Esophagus squamous epithelium (tissue), 5 donors: ENCODE measurements at places on chromosomes 7 and 10. TPM values are rescaled to one million over a fixed set of nuclear protein-coding genes. Genes with fewer than 3 reads are reported as not detected.

Gene NUTM2A
- total RNA-seq = 0.70 TPM

- no peak for DNase-seq
These were observed 70.2 kb upstream of the PDSS1 start for GRCh38 chr10:26627324-26627723.

DNA sequence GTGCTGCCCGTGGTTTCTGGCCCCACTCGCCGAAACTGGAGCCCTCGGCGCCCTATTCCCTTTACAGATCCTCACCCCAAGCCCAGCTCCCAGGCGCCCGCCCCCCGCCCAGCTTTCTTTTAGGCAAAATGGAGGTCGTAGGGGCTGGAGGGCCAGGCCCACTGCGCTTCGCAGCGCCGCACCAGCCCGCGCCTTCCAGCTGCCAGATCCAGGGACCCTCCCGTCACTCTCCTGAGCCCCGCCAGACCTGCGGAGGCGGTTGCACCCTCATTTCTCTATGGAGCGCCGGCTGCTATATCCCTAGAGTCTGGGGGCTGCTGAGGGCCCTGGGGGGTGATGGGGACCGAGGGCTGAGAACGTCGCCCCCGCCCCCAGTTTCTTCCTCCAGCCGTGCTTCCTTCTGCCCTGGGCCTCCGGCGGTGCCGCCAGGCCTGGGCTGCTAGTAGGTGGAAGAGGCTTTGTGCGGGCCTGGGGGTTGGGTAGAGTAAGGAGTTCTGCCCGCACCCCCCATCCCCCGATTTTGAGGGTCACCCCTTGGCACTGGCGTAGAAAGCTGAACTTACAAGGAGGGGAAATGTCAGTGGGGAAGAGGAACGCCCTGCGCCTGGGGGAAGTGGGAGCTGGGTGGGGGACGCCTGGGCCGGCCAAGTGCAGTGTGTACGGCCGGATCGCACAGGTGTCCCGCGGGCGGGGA, 1.0 kb downstream of the GNB2 start:
- DNase-seq = no peak

GRCh38 chr10:6012121-6012905, 35.0 kb upstream of the IL15RA start:
- DNase-seq = no peak

DNA sequence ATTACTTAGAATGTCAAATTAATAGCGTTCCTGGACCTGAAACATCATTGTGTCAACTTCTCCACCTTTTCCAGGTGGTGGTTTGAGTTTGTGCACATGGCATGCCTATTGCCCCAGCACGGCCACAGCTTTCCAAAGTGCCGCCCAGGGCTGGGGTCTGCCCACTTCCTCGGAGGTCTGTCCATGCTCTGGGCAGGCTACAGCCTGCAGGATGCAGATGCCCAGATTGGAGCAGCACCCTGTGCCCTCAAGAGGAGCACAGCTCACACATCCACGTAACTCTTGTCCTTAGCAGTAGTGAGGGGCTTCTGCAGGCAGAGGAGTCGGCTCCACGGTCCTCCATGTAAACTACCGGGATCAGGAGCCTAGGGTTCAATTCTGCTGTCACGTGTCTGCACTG, 238.6 kb downstream of the EBF3 start:
- DNase-seq = no peak

DNA sequence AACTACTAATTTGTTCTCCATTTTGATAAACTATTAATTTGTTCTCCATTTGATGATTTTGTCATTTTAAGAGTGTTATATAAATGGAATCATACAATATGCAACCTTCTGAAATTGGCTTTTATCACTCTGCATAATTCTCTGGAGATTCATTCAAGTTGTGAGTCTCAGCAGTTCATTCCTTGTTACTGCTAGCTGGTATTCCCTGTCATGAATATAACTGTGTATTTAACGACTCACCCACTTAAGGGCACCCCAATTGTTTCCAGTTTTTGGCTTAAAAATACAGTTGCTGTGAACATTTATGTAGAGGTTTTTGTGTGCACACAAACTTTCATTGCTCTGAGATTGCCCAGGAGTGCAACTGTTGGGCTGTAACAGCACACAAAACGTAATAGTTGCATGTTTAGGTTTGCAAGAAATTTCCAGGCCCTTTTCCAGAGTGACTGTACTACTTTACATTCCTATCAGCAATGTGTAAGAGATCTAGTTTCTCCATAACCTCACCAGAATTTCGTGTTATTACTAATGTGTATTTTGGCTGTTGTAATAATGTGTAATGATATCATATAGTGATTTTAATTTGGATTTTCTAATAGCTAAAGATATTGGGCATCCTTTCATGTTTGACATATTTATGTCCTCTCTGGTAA, 153.2 kb upstream of the ADCY1 start:
- DNase-seq = no peak

DNA sequence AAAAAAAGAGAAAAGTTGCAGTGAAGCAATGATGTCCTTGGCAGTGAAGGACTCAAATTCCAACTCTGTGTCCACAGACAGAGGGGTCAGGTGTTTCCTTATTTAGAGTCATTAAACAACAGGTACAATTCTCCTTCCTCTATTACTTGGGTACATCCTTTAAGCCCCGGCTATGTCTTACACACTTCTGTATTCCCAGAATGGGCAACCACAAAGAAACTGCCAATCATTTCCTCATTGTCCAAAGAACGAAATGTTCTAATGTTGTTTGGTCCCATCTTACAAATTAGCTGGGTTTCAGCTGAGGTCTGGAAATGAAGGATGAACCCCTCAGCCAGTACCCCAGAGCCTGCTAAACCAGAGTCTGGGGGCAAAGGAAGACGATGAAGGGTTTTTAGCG, 59.5 kb downstream of the GRB10 start:
- DNase-seq = no peak

DNA sequence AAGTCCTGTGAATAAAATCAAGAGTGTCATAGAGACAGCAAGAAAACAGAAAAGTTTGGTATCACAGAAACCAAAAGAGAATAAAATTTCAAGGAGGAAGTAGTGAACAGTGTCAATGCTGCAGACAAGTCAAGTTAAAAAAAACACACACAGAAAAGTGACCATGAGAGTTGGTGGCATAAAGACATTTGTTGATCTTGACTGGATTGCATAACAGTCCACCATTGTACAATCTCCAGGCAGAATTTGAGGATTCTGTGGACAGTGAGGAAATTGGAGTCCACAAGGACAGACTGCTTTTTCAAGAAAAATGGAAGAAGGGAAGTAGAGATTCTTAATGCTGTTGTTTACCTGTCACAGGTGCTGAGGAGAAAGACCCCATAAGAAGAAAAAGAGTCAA, 412.5 kb downstream of the PLXDC2 start:
- DNase-seq = no peak

GRCh38 chr10:11715815-11716494, 26.2 kb upstream of the ECHDC3 start:
- no peak for DNase-seq
